Smooth muscle cell of the coronary artery (primary cell): ENCODE measurements at places on chromosomes 2 and 18. TPM values are rescaled to one million over a fixed set of nuclear protein-coding genes. Genes with fewer than 3 reads are reported as not detected.

ADD2 gene
- total RNA-seq: under 0.01 and 0.35 TPM in 2 replicates

TUBA3E gene
- total RNA-seq: not detected in 2 replicates

YES1 gene
- total RNA-seq: 22.7 and 137 TPM in 2 replicates

REG1B gene
- not detected in 2 replicates for total RNA-seq

ARHGEF33 gene
- 0.15 and 0.59 TPM in 2 replicates for total RNA-seq

CMPK2 gene
- total RNA-seq: 0.15 and 0.35 TPM in 2 replicates

TMEM150A gene
- 8.6 and 11.0 TPM in 2 replicates for total RNA-seq

TNFAIP6 gene
- total RNA-seq: 13.8 and 89.5 TPM in 2 replicates

PJVK gene
- 0.60 and 2.6 TPM in 2 replicates for total RNA-seq
